Neural crest cell (in vitro differentiated cells): ENCODE measurements at places on chromosomes 12 and 14. TPM values are rescaled to one million over a fixed set of nuclear protein-coding genes. Genes with fewer than 3 reads are reported as not detected.

DNA sequence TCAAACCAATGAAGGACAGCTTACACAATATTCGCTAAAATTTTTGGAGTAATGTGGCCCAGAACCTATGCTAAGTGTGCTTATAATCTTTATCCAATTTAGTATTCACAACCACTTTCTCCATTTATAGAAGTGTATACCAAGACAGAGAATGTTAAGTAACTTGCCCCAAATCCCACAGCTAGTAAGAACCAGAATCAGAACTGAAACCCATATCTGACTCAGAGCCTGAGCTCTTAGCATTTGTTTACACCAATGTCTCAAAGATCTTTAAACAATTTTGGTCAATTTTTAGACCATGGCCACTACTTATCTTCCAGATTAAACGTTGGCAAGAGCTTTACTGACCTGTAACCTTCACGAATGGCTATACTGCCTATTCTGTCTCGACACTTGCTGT, 53.0 kb downstream of the PAPLN start:
- DNase-seq, result no peak
- H3K36me3 ChIP-seq, result peaks cover 6% of the 10 kb centered on the region
- H3K4me1 ChIP-seq, result peaks cover 11% of the 10 kb centered on the region
- H3K27me3 ChIP-seq, result no peaks in the 10 kb centered on the region
- no peak overlapping the region for H3K27ac ChIP-seq

NGB gene
- total RNA-seq, result not detected in 2 replicates

DNA sequence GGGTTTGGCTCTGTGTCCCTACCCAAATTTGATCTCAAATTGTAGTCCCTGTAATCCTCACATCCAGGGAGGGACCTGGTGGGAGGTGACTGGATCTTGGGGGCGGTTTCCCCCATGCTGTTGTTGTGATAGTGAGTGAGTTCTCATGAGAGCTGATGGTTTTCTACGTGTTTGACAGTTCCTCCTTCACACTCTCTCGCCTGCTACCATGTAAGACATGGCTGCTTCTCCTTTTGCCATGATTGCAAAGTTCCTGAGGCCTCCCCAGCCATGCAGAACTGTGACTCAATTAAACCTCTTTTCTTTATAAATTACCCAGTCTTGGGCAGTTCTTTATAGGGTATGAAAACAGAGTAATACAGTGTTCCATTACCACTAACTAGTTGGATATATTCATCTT, 10.3 kb upstream of the LRRC23 start:
- H3K36me3 ChIP-seq, result peaks cover 2% of the 10 kb centered on the region
- no peak for DNase-seq
- H3K4me3 ChIP-seq, result no peak overlapping the region
- no peak overlapping the region for H3K27ac ChIP-seq
- no peaks in the 10 kb centered on the region for H3K27me3 ChIP-seq

KRT79 gene
- not detected in 2 replicates for total RNA-seq

INSM2 gene
- total RNA-seq, result 0.09 TPM in 1 of 2 replicates, not detected in the other
